ENCODE measurements at places on chromosomes 11 and 22.

DNA sequence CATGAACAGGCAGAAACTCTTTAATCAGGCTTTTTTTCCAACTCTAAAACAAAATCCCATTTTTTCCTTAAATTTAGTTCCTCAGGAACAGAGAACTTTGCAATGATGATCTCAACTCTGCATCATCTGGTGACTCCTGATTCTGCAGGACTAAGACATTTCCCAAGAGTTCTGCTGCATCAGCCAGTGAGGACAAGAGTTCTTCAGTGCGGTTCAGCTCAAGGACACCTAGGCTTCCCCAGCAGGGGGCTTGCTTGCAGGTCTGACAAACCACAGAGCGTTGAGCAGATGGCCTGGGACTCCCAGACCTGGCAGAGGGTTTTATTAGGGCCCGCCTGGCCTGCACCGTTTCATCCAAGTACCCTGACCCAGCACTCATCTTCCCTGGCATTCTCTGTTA lies 6.4 kb downstream of the CDCA5 start:
- DNase-seq, result no peak

GRCh38 chr22:43479962-43480361 lies 68.1 kb downstream of the MPPED1 start:
- DNase-seq, result no peak

DNA sequence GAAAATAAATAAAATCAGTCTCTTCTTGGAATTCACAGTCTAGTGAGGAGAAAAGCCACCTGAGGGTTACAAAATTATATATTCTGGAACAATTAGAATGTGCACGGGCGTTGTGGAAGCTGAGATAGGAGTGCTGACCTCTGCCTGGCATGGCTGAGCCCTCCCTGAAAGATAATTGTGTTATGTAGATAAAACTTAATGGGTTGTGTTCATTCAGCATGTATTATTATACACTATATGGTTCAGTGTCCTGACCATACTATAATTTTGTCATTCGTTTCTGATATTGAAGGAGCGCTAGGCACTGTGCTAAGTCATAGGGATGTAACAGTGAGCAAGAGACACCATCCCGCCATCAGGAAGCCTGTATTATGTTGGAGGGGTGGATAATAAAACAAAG lies 3.7 kb downstream of the ACAT1 start:
- no peak for DNase-seq

- no peak for DNase-seq
These were observed 17.6 kb downstream of the CHST1 start for GRCh38 chr11:45647786-45648185.

DNA sequence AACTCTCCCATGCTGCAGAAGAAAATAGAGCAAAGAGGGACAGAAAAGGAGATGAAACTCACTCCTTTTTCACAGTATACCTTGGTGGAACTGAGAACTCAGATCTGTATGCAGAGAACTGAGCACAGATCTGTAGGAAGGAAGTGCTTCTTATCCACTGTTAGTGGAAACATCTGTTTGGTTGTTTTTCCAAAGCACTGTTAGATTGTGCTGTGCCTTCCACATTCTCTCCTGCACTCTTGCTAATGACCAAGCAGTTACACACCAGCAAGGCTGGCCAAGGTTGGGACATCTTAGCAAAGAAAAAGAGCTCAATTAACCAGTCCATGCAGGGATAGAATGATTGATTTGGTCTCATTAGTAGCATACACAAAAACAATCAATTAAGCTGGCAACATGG lies 20.1 kb upstream of the SIK2 start:
- no peak for DNase-seq

GRCh38 chr11:117510646-117511045 lies 183.0 kb downstream of the CEP164 start:
- DNase-seq, result no peak

- no peak for DNase-seq
These were observed 1.7 kb upstream of the MYEOV start for GRCh38 chr11:69292221-69292648.

DNA sequence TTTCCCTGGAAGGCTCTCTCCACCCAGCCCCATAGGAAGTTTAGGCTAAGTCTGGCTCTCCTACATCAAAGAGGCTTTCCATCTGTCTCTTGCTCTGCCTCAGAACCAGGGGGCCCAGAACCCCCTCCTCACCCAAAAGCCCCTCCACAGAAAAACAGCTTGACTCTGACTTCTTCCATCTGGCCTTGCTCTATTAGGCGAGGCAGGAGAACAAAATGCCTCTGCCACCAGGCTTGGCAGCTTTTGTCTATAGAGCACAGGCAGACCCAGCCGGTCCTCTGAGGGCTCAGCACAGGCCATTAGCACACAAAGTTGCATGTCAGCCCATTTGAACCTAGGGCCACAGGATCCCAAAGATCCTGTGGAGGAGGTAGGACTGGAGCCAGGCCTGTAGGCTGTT lies 75.7 kb upstream of the SUSD2 start:
- no peak for DNase-seq

- DNase-seq, result no peak
These were observed 1062.8 kb downstream of the DLG2 start for GRCh38 chr11:84564180-84564866.

- DNase-seq, result no peak
These were observed 134.0 kb upstream of the SYN3 start for GRCh38 chr22:33192156-33192555.

GRCh38 chr11:64660706-64661105 lies 62.3 kb downstream of the NRXN2 start:
- no peak for DNase-seq

DNA sequence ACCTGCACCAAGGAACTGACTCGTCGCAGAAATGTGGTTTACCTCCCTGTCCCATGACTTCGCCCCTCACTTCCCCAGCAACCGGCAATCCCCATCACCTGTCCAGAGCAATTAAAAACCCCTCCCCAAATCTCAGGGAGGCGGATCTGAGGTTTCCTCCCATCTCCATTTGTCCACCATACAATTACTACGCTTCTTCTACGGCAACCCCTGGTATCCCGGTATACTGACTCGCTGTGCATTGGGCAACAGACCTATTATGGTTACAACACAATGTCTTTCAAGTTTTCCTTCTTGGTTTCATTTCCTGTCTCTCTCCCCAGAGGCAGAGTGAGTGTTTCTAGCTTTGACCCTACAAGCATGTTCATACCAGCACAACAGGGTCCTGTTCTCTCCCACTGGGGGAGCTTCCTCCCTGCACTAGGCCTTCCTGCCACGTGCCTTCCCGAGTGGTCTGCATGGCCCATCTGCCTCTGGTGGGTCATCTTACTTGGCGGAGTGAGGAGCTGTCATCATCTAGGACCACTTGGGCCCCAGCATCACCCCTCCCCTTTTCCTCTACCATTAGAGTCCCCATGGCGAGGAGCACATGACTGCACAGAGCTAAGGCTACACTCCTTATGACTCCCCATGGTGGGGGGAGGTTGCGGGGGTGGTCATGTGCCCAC lies 30.3 kb upstream of the NAP1L4 start:
- DNase-seq, result no peak

DNA sequence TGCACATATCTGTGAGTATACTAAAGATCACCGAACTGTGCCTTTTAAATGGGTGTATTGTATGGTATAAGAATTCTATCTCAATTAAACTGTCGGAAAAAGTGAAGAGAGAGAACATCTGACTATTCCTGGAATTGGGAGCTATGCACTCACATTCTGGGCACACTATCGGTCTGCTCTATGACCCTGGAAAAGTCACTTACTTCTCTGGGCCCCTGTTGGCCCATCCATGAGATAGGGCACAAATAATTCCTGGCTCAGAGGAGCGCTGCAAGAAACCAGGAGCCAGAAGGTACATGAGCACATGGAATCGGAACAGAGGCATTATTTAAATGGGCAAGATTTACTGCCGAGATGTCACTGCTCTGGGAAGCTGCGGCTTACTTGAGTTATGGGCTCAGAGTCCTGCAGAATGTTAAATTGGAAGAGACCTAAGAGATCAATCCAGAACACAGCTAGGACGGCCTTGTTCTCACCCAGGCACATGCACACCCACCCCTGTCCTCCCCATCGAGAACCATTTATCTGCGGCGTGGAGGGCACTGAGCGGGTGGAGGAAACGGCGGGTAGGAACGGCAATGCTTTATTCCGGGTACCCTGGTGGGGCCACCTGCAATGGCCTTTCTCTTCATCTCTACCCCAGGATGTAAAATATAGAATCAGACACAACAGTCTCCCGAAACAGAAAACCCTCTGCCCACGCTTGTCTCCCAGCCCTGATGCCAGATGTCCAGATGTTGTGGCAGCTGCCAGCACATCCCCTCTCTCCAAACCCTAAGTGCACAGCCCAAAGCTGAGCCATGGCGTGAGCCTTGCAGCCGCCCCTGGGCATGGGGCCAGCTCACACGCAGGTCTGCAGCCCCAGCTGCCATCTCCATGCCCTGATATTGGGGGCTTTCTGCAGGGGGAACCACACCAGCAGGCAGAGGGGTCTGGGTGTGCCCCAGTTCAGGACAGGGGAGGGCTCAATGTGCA lies 142.4 kb downstream of the DSCAML1 start:
- DNase-seq, result no peak

DNA sequence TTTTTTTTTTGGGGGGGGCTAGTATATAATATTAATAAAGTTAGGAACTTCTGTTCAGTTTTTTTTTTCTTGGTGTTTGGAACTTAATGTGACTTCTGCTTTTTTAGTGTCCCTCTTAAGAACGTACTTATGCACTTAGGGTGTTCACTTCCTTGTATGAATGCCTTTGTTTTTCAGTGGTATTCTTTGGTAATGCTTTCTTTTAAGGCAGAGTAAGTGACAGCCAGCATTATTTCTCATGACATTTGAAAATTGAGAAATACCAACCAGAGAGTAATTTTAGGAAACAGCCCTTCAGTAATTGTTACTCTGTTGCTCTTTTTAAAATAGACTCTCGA lies 2.4 kb downstream of the GRK3 start:
- DNase-seq, result no peak

GRCh38 chr11:15006139-15006759 lies 34.1 kb upstream of the CALCA start:
- DNase-seq, result no peak

DNA sequence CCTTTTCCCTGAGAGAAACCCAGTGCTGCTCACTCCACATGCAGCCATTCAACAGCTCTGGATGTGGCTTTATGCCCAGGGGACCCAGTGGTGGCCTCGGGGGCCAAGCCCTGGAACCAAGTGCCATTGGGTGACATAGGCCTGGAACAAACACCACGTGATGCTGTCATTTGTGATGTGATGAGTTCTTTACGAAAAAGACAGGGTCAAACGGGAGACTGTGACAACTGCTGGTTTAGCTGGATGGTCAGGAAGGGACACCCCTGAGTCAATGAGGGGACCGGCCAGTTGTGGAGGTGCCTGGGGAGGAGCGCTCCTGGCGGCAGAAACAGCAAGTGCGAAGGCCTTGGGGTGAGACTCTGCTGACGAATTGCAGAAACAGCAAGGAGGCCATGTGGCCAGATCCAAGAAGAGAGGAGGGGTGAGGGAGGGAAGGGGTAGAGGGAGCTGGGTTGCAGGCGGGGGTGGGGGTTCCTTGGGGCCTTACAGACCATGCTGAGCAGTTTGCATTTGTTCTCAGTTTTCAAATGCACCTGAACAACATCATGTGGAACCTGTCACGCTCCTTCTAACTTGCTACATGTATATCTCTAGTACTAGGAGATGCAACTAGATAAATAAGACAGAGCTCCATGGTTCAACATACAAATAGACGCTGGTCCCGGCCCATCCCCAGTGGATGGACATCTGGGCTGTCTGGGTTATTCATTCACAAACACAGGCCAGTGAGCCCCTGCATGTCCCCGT lies 56.1 kb downstream of the IGLL5 start:
- DNase-seq, result no peak

DNA sequence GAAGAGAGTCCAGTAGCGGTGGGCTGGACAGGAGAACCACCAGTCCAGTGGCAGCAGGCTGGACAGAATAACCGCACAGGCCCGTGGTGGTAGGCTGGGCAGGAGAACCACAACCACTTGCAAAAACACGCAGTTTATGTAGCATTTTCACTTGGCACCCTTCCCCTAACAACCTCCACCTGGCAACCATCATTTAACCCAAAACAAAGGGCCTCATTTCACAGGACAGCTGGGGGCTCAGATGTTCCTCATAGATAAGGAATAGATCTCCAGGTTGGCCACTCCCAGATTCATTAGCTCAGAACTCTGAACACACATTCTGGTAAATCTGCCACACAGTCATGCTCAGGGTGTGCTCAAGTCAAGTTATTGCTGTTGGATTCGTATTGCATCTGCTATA lies 41.2 kb downstream of the SYTL2 start:
- no peak for DNase-seq

DNA sequence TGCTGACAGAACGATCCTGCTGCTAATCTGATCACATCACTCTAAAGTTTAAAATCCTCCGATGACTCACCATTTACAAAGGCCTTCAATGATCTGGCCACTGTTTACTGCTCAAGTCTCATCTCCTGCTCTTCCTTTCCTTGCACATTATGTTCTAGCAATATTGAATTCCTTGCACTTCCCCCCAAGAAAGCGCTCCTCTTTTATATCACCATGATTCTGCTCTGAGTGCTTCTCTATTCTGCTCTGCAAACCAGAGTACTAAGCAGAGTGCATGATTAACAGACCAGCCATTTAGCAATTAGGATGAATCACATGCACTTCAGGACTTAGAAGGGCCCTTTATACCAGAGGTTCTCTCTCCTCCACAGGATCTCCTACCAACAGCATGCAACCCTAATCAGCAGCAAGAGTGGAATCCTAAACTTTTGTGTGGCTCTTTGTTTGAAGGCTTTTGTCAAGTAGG lies 1122.8 kb upstream of the CCDC90B start:
- no peak for DNase-seq

Measured in stimulated activated CD8-positive, alpha-beta memory T cell treated with anti-CD3 and anti-CD28 coated beads, Interleukin-4, amount 100 ng/mL, for 1 hour (primary cell).